Endothelial cell of umbilical vein (primary cell): ENCODE measurements at places on chromosomes 11 and 22. TPM values are rescaled to one million over a fixed set of nuclear protein-coding genes. Genes with fewer than 3 reads are reported as not detected.

GRCh38 chr22:19514831-19515565, 9.2 kb downstream of the CLDN5 start:
- DNase-seq: no peak
- H3K4me3 ChIP-seq: no peak overlapping the region
- no peaks in the 10 kb centered on the region for H3K27me3 ChIP-seq
- H3K36me3 ChIP-seq: no peaks in the 10 kb centered on the region

GRCh38 chr11:88482871-88483301, 145.3 kb upstream of the CTSC start:
- no peak overlapping the region for H3K4me3 ChIP-seq
- H3K4me1 ChIP-seq: no peaks in the 10 kb centered on the region
- H3K36me3 ChIP-seq: no peaks in the 10 kb centered on the region
- H3K27me3 ChIP-seq: no peaks in the 10 kb centered on the region
- DNase-seq: no peak

- peaks cover 3% of the 10 kb centered on the region for H3K4me1 ChIP-seq
- H3K27ac ChIP-seq: no peak overlapping the region
- peak; percentile 76 for DNase-seq
- H3K36me3 ChIP-seq: no peaks in the 10 kb centered on the region
Observed at GRCh38 chr11:76807206-76807875, 24.2 kb downstream of the TSKU start.

DNA sequence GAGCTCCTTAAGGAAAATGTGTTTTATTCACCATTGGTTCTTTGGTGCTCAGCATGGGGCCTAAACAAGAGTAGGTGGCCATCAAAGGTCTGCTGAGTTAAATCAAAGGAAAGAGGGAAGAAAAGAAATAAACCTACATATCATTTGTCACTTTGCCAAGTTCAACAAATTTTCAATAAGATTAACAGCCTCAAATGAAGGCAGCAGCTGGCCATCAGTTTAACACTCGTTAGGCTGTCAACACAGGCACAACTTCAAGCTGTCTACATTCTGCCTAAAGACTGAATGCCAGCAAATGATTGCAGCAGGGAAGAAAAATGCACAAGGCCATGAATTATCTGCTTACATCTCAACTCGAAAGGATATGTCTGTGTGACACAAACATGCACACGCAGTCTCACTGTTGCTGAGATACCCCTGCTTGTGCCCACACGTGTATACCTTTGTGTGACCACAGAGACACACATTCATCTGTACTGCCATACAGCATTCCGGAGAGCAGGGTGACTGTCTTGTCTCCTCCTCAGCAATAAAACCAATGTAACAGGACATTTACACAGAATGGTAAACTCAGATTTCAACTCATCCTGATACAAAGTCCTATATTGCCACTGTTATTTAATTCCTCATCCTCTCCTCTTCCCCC, 40.1 kb downstream of the TRIM66 start:
- H3K4me1 ChIP-seq: no peaks in the 10 kb centered on the region
- no peaks in the 10 kb centered on the region for H3K27me3 ChIP-seq
- peak; percentile 10 for DNase-seq
- no peak overlapping the region for H3K27ac ChIP-seq
- H3K36me3 ChIP-seq: no peaks in the 10 kb centered on the region
- H3K4me3 ChIP-seq: no peak overlapping the region

GRCh38 chr22:32127904-32128303, 31.2 kb downstream of the C22orf42 start:
- no peaks in the 10 kb centered on the region for H3K27me3 ChIP-seq
- DNase-seq: no peak
- H3K36me3 ChIP-seq: no peaks in the 10 kb centered on the region
- no peaks in the 10 kb centered on the region for H3K4me1 ChIP-seq
- no peak overlapping the region for H3K27ac ChIP-seq

GRCh38 chr11:126480015-126480409, 124.5 kb downstream of the ST3GAL4 start:
- peaks cover 2% of the 10 kb centered on the region for H3K27me3 ChIP-seq
- no peak overlapping the region for H3K4me3 ChIP-seq
- H3K36me3 ChIP-seq: no peaks in the 10 kb centered on the region

- H3K27ac ChIP-seq: no peak overlapping the region
- H3K36me3 ChIP-seq: no peaks in the 10 kb centered on the region
- H3K4me3 ChIP-seq: no peak overlapping the region
- no peaks in the 10 kb centered on the region for H3K4me1 ChIP-seq
- DNase-seq: no peak
Observed at GRCh38 chr22:32900886-32901635, 99.6 kb downstream of the TIMP3 start.

GRCh38 chr11:19455731-19456130, 215.0 kb upstream of the E2F8 start:
- no peak overlapping the region for H3K27ac ChIP-seq
- no peak overlapping the region for H3K4me3 ChIP-seq
- H3K27me3 ChIP-seq: no peaks in the 10 kb centered on the region
- no peaks in the 10 kb centered on the region for H3K4me1 ChIP-seq

DNA sequence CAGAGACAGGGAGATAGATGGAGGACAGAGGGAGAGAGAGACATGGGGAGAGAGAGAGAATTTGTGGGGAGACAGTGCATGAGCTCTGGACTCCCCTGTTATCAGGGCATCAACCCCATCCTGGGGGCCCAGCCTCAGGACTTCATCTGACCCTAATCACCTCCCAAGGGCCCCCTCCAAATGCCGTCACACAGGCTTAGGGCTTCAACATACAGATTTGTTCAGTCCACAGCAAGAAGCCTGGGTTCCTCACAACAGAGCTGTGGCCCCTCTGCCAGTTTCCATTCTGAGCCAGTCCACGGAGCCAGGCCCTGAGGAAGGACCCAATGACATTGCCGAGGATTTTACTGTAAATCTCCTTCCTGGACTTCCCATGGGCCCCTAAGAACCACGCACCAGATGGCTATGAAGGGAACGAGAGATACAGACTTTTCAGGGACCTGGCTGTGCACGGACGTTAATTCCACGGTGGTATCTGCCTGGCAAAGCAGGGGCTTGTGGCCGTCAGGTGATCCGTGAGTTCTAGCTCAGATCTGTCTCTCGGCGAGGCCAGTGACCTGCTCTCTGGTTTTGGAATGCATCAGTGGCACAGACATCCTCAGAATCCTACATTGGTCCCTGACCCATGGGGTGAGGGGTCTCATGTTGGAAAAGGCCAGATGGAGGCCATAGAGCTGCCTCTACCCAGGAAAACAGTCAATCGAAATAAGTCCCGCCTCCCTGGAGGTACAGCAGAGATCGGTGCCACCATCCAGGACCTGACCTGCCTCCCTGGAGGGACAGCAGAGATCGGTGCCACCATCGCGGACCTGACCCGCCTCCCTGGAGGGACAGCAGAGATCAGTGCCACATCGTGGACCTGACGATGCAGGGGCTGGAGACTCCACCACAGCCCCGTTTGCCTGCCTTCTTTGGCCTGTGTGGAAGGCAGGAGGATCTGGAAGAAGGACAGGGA, 8.7 kb upstream of the B4GALNT4 start:
- H3K27me3 ChIP-seq: no peaks in the 10 kb centered on the region
- H3K4me3 ChIP-seq: no peak overlapping the region
- no peaks in the 10 kb centered on the region for H3K36me3 ChIP-seq
- DNase-seq: no peak
- peaks cover 2% of the 10 kb centered on the region for H3K4me1 ChIP-seq

GRCh38 chr11:92087725-92088537, 136.7 kb upstream of the FAT3 start:
- DNase-seq: no peak
- no peaks in the 10 kb centered on the region for H3K27me3 ChIP-seq
- H3K4me1 ChIP-seq: no peaks in the 10 kb centered on the region
- no peak overlapping the region for H3K27ac ChIP-seq
- H3K4me3 ChIP-seq: no peak overlapping the region
- no peaks in the 10 kb centered on the region for H3K36me3 ChIP-seq

The CTSW gene
- total RNA-seq: not detected in 2 replicates

The HEPN1 gene
- total RNA-seq: not detected in 2 replicates

The HTR3B gene
- not detected in 2 replicates for total RNA-seq

The SF1 gene
- total RNA-seq: 322 and 342 TPM in 2 replicates

The MYBPC3 gene
- total RNA-seq: not detected in 2 replicates

The CRYBA4 gene
- not detected in 2 replicates for total RNA-seq

The XPNPEP3 gene
- 21.2 TPM in 2 replicates for total RNA-seq

The FAU gene
- total RNA-seq: 746 and 784 TPM in 2 replicates

The SLC15A3 gene
- total RNA-seq: 1.7 and 4.4 TPM in 2 replicates

The UBQLN3 gene
- not detected in 2 replicates for total RNA-seq

The TSPAN32 gene
- not detected in 2 replicates for total RNA-seq

The HOATZ gene
- not detected in 2 replicates for total RNA-seq

The DEPDC7 gene
- 0.18 TPM in 1 of 2 replicates, not detected in the other for total RNA-seq
